ENCODE measurements at places on chromosomes 4 and X.
A peak's percentile ranks its signal among the peaks of the same experiment; 100 is the strongest.

DNA sequence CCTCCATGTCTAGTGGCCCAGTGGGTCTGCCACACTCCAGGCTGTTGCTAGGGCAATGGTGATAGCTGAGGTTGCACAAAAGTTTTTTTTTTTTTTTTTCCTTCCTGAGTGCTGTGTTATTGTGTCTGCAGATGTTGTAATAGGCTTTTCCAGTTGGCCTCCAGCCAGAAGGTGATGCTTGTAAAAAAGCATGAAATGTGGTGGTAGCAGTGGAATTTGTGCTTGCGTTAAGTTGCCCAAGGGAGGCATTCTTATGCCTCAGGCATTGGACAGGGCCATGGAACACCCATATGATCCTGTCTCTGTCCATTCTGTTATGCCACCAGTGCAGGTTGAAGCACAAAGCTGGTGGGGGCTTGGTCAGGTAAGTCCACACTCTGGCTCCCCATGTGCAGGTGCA lies 660.5 kb upstream of the SPANXN1 start:
- no peak for DNase-seq

- DNase-seq = no peak
Observed at GRCh38 chr4:76854858-76855257, 43.1 kb downstream of the SOWAHB start.

DNA sequence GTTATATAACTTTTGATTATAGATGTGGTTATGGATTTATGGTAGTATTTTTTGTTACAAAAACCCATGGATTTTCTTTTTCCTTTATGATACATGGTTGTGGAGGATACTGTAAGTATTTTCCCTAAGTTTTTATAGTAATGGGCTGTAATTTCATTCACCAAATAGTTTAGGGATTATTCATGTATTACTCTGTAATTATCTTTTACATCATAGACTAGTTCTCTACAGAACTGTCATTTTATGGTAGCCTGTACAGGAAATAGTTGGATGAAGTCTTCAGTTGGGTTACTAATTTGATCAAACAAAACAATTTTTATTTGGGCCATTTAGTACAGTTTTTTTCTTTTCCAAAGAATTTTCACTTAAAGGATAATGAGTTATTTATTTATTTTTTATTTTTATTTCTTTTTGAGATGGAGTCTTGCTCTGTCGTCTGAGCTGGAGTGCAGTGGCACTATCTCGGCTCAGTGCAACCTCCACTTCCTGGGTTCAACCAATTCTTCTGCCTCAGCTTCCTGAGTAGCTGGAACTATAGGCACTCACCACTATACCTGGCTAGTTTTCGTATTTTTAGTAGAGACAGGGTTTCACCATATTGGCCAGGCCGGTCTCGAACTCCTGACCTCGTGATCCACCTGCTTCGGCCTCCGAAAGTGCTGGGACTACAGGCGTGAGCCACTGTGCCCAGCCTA lies 42.1 kb downstream of the RBPJ start:
- no peak for DNase-seq

- no peak for DNase-seq
Observed at GRCh38 chrX:48508400-48509244, at the start of gene PORCN. Gene PORCN (plus strand): TSS chrX:48508992. CDS start chrX:48509821, 829 bp downstream.

- peak; percentile 67 for DNase-seq
Observed at GRCh38 chr4:123616951-123617461, 220.4 kb downstream of the SPRY1 start.

DNA sequence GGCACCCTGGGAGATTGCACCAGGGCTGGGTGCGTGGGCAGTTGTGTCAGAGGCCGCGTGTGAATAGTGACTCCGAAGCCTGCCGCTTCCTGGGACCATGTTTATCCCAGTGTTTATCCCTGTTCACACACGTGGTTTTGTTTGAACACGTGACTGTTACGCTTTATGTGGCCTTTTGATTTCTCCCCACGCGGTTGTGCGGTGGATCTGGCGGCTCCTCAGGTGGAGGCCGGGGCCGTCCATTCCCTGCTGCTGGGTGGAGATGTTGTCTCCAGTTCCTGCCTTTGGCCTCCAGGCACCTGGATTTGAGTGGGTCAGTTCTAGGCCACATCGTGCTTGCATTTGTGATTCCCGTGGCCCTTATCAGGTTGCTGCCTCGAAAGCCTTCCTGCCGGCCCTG lies 35.1 kb downstream of the NELFA start:
- DNase-seq = no peak

GRCh38 chrX:41984628-41985027 lies 61.3 kb upstream of the CASK start:
- no peak for DNase-seq

GRCh38 chr4:40923316-40924095 lies 173.8 kb downstream of the NSUN7 start:
- DNase-seq = no peak

GRCh38 chr4:80196259-80196921 lies 913 bp upstream of the PRDM8 start:
- no peak for DNase-seq

DNA sequence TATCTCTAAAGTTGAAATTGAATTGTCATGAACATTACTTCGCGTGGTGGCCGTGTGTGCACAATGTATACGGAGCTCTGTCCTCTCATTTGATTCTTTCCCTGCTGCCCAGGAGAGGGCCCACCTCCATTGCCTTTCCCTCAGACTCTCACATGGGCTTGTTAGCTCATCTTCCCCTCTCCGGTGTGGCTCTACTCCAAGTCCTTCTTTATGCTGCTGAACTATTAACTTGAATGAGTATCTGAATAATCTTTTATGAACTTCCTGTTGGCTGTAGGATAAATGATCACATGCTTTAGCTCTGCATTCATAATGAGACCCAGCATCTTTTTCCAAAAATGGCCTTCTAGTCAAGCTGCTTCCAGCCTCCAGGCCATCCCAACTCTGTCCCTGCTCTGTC lies 68.8 kb upstream of the CLNK start:
- no peak for DNase-seq

GRCh38 chr4:176432811-176433540 lies 113.2 kb downstream of the SPCS3 start:
- DNase-seq = no peak

DNA sequence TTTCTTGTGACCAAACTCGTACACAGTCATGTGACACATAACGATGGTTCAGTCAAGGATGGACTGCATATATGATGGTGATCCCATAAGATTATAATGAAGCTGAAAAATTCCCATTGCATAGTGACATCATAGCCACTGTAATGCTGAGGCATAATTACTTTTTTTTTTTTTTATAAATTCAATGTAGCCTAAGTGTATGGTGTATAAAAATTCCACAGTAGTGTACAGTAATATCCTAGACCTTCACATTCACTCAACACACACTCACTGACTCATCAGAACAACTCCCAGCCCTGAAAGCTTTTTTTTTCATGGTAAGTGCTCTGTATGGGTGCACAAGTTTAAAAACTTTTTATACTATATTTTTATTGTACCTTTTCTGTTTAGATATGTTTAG lies 105.0 kb downstream of the AREG start:
- no peak for DNase-seq

GRCh38 chrX:149131774-149132173 lies 373.3 kb downstream of the IDS start:
- DNase-seq = peak; percentile 5

DNA sequence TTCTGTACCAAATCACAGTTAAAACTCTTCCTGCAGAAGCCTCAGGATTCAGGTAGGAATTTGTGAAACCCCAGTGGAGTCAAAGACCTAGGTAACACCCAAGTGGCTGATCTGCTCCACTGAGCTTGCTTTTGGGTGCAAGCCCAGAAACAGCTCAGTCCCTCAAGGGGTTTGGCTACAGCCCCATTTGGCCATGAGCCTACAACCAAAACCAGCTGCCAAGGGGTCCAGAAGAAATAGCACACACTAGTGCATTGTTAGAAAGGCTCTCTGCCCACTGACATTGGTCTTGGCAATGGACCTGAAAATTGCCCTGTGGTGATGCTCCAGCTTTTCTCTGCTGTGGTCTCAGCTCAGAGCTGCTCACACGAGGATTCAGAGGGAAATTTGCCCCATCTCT lies 577.4 kb upstream of the INTU start:
- DNase-seq = peak; percentile 28

GRCh38 chr4:82489987-82490386 lies 59.6 kb downstream of the ENOPH1 start:
- DNase-seq = no peak

GRCh38 chrX:46561824-46562657 lies 11.5 kb upstream of the CHST7 start:
- DNase-seq = no peak

- DNase-seq = no peak
Observed at GRCh38 chr4:184292877-184293276, 75.2 kb upstream of the ENPP6 start.

GRCh38 chrX:107713203-107713542 lies 62.4 kb downstream of the TSC22D3 start:
- DNase-seq = no peak

- no peak for DNase-seq
Observed at GRCh38 chr4:112167794-112168193, 22.5 kb downstream of the FAM241A start.

DNA sequence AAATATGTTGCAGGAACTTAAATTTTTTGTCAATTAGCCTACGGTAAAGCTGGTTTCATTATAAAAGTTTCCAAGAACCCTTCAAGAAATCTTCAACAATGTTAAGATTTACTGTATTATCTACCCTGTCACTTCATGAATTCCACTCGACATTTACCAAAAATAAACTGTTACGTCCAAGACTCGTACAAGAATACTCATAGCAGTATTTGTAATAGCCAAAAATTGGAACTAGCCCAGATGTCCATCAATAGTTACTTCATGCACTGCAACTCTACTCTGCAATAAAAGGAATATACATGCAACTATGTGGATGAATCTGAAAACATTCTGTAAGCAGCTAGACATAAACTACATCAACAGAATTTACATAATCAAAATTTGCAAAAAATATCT lies 13.4 kb downstream of the RBMX start:
- no peak for DNase-seq
